Hindlimb muscle (tissue), 1 donor: ENCODE measurements at places on chromosomes 3 and 15. TPM values are rescaled to one million over a fixed set of nuclear protein-coding genes. Genes with fewer than 3 reads are reported as not detected.

- no peak for DNase-seq
Measured at GRCh38 chr15:33320017-33320416, 9.2 kb downstream of the RYR3 start.

DNA sequence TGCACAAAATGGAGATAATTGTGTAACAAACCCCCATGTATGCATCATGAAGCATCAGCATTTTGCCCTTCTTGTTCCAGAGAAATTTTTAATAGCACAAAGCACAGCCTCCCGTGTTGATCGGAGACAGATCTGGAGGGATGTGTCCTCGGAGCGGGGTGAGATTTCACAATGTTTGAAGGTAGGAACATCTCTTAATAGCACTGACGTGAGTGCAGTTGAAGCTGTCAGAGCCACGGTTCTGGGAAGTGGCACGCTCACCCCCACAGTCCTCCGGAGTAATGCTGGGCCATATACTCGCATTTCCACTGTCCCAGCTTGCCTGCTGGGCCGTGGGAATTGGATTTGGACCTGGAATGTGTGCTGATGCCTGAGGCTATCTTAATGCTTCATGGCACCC is 24.1 kb downstream of the ARPP21 start:
- DNase-seq, result no peak

DNA sequence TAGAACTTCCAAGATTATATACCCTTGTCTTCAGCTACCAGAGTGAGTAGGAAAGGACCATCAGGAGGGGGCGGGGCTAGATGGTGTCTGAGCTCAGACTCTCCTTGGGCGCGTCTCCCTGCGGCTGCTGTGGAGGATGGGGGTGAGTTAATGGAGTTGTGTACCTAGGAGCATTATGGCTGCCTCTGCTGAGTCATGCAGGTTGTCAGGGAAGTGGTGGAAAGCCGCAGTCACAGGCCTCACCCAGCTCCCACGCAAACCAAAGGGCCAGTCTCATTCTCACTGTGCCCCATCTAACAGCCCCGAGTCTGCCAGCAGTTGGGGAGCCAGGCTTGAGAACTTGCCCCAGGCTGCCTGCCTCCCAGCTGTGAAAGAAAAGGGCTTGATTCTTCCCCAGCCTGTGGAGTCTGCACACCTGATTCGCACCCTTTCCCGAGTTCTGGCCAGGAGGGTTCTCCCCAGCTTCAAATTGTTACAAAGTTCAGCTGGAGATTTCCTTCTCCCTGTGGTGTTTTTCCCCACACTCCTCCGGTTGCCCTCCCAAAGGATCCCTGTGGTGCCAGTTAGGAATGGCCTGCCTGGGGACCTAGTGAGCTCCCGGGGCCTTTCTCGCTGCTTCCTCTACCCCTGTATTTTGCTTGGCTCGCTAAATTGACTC is 143.3 kb downstream of the HCN4 start:
- no peak for DNase-seq

- no peak for DNase-seq
Measured at GRCh38 chr15:70517194-70517590, 246.2 kb downstream of the UACA start.

GRCh38 chr3:196499807-196500524 is 3.6 kb downstream of the RNF168 start:
- no peak for DNase-seq

DNA sequence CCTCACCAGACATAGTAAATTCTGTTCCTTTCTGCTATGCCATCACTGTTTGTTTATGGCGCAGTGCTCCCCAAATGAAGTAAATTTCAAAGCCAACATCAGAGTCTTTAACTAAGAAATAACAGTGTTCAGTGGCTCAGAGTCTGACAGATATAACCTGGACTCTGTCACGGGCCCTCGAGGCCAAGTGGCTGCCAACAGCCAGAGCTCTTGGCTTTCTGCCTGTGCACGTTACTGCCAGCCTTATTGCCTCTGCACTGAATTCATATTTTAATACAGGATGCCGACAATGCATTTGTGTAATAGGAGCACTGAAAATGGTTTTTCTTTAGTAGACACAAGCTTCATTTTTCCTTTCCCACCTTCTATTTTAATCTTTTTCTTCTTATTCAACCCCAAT is 219.9 kb downstream of the NLGN1 start:
- DNase-seq, result no peak

DNA sequence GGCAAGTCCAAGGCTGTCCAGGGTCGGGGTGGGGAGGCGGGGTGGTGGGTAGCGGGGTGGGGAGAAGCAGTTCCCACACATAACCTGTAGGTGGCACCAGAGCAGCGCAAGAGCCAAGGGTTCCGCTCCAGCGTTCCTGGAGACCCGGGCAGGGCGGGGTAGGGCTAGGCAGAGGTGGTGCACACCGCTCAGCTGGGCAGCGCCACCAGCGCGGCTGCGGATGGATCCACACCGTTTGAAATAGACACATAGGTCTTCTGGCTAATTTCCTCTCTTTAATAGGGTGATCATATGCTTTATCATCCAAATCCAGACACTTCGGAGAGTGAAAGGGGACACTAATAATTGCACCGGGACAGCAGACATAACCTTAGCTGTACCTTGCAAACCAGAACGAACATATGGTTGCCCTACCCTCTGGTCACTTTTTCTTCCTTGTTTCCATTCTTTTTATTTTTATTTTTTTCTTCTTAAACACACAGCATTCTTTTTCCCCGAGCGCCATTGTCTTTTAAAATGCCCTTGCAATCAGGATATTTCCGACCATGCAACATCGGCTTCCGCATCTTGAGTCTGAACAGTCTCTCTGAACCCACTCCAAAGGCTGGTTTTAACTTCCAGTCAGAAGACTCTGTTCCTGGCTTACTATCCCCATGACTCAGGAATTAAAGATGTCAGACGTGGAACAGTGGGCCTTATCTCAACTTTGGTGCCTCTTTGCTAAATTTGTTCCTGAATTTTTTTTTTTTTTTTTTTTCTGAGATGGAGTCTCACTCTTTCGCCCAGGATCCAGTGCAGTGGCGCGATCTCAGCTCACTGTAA is 12.5 kb upstream of the ZSCAN2 start:
- DNase-seq, result peak; percentile 79

DNA sequence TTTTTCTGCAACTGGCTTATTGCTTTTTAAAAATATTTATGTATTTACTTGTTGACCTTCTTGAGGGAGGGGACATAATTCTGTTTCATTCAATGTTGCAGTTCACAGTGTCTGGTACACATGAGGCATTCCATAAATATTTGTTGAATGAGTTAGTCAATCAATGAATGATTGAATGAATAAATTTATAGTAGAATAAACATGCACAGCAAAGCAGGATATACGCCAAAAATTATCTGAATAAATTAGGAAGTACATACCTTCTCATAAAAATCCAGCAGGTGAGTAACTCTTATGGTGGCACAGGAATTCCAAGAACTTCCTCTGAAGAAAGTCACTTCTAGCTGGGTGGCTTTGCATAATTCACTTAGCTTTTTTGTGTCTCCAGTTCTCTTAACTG is 469.4 kb upstream of the ATP11B start:
- no peak for DNase-seq

- DNase-seq, result no peak
Measured at GRCh38 chr3:123287962-123288302, 86.2 kb downstream of the SEC22A start.

DNA sequence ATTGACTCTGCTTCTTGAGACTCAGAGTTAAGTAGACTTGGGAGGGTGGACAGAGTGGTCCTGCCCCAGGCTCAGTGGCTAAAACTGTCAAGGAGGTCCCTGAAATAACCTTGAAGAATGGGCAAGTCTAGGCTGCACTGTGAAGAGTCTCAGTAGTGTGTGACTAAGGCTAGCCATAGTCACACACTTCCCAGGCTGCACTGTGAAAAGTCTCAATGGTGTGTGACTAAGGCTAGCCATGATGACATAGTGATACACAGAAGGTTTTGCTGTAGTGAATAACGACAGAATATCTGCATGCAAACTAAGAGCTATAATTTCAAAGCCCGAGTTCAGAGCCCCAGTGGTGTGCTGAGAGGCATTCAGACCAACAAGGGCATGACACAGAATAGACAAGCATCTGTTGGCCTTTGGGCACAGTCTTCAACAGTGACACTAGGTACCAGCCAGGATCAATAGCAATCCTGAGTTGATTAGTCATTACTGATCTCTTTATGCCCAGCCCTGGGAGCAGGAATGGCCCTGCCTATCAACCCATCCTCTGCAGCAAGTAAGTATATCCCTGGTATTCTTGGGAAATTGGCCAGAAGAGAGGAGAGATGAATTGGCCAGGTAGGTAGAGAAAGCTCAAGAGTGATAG is 72.4 kb upstream of the BBX start:
- no peak for DNase-seq

The CFAP100 gene
- 0.58 TPM for polyA plus RNA-seq

The FETUB gene
- not detected for polyA plus RNA-seq

The MGA gene
- polyA plus RNA-seq, result 22.0 TPM
